ENCODE measurements at places on chromosomes 7 and 10. TPM values are rescaled to one million over a fixed set of nuclear protein-coding genes. Genes with fewer than 3 reads are reported as not detected.
A peak's percentile ranks its signal among the peaks of the same experiment; 100 is the strongest.

DNA sequence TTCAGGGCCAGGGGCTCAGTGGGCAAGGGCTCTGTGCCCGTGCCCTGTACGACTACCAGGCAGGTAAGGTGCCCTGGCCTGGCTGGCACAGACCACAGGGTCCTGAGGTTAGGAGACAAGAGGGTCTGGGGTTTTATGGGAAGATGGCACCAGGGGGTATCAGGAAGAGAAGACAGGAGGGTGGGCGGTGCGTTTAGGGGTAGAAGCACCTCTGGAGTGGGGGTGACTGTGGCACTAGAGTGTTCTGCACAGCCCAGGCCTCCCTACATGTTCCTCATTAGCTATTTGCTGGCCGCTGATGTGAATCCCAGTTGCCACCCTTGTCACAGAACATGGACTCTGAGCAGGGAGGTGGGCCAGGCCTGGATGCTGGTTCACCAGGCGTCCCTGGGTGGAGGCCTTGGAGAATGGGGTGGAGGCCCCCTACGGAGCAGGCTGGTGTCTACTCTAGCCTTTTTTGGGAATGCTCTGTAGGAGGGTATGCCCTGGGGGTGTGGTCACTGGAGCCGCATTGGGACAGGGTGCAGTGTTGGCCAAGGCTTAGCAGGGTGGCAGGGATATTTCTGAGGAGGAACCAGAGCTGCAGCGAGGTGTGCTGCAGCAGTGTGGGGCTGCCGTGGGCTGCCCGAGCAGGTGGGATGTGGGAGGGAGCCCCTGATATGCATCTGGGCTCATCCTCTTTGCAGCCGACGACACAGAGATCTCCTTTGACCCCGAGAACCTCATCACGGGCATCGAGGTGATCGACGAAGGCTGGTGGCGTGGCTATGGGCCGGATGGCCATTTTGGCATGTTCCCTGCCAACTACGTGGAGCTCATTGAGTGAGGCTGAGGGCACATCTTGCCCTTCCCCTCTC, 5.0 kb downstream of the PGAM2 start:
- DNase-seq: no peak
- no peaks in the 10 kb centered on the region for H3K4me1 ChIP-seq
- H3K27me3 ChIP-seq: no peaks in the 10 kb centered on the region

The NANOS1 gene
- total RNA-seq: under 0.01 TPM

DNA sequence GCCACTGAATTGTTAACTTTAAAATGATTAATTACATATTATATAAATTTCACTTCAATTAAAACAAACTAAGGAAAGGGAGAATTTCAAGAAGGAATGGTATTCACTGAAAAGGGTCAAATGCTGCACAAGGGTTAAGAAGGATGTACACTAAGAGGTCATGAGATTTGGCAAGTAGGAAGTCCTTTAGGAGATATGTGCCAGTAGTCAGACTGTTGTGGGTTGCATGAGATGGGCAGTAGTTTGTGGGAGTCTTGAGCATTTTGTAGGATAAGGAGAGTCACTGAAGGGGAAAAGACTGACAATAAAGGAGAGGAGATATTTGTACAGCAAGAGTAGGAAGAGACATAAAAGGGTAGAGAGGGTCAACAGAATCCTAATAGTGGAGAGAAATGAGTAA, 12.4 kb upstream of the PTPN12 start:
- no peaks in the 10 kb centered on the region for H3K36me3 ChIP-seq
- DNase-seq: no peak
- peak overlapping the region; percentile 39 for H3K27ac ChIP-seq

DNA sequence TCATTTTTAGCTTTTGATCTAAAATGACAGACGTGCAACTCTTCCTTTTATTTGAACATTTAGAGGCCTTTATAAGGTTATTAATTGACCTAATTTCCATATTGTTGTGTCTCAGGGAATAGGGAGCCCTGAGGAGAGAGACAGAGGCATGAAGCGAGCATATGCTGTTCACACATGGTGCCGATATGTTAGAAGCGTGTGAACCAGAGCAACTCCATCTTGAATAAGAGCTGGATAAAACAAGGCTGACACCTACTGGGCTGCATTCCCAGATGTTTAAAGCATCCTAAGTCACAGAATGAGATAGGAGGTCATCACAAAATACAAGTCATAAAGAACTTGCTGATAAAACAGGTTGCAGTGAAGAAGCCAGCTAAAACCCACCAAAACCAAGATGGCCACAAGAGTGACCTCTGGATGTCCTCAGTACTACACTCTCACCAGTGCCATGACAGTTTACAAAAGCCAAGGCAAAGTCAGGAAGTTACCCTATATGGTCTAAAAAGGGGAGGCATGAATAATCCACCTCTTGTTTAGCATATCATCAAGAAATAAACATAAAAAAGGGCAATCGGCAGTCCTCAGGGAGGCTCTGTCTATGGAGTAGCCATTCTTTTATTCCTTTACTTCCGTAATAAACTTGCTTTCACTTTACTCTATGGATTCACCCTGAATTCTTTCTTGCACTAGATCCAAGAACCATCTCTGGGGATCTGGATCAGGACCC, 80.1 kb downstream of the SEC61G start:
- DNase-seq: no peak
- no peak overlapping the region for H3K27ac ChIP-seq
- H3K36me3 ChIP-seq: no peaks in the 10 kb centered on the region
- peaks cover 23% of the 10 kb centered on the region for H3K27me3 ChIP-seq

DNA sequence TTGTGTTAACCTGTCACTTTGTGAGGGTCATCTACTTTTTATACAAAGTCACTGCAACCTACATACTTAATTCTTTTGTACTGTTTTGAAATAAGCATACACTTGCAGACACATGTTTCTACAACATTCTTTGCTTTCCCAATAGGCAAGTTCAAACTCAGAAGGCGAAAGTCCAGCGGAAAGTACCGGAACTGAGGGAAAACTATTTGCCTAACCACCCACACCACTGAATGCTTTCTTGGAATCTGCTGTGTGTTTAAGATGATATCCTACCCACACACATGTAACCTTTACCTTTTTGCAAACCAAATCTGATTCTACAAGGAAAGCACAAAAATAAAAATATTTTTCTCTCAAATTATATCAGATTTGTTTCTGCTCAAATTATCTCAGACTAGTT, 139.4 kb upstream of the AGR3 start:
- no peak overlapping the region for H3K27ac ChIP-seq
- H3K4me3 ChIP-seq: no peak overlapping the region
- no peaks in the 10 kb centered on the region for H3K27me3 ChIP-seq
- peaks cover 17% of the 10 kb centered on the region for H3K4me1 ChIP-seq

DNA sequence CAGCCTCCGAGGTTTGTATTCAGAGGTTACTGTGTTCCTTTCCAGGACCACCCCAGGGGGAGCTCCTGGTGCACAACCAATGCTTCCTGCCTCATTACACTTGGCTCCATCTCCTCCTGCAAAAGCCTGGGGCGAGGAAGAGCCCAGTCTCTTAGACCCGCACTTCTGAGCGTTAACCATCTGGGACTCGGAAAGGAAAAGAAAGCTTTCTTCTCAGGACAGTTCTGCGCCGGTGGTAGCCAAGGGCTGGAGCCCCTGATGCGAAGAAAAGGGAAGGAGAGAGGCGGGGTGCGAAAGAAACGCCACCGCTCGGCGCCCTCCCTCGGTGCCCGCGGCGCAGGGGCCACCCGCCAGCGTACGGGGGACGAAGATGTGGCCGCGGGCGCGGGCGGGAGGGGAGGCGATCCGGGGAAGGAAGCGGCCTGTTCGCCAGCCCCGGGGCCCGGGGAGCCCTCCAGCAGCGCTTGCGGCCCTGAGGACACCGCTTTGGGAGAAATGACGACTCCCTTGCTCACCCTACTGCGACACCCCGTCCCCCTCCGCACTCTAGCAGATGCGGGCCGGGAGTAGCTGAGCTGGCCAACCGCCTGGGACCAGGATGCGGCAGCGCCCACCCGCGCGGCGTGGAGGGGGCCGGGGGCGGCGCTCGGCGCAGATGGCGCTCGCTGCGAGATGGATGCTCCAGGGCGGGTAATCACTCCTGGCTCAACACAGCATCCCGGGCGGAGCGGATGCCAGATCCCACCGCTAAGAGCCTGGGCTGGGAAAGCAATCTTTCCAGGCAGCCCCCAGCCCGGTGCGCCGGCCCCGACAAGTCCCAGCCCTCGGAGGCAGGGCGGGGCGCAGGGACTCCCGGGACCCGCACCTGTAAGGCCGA, 1.3 kb downstream of the NRCAM start:
- H3K36me3 ChIP-seq: no peaks in the 10 kb centered on the region
- no peak overlapping the region for H3K27ac ChIP-seq
- DNase-seq: peak; percentile 48
- H3K4me1 ChIP-seq: no peaks in the 10 kb centered on the region

DNA sequence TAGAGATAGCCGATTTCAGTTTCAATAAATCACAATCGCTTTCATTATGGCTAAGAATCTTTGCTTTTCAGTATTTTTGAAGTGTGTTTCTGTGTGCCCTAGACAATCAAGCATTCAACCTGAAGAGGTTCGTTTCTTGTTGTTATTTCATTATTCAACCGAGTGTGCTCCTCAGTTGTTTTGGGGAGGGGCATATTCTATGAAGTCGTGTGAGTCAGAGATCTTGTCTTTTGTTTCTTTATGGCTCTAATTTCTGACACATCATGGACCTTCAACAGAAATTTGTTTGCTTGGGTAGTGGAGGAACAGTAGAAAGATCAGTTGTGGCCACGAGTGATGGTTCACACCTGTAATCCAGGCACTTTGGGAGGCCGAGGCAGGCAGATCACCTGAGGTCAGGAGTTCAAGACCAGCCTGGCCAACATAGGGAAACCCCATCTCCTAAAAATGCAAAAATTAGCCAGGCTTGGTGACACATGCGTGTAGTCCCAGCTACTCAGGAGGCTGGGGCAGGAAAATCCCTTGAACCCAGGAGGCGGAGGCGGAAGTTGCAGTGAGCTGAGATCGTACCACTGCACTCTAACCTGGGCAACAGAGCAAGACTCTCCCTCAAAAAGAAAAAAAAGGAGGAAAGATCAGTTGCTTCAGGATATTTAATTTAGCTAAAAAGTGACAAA, 38.3 kb downstream of the C1QL3 start:
- no peaks in the 10 kb centered on the region for H3K36me3 ChIP-seq
- H3K4me3 ChIP-seq: no peak overlapping the region
- no peaks in the 10 kb centered on the region for H3K27me3 ChIP-seq

All from GM23248 (cell line).